Keratinocyte (primary cell): ENCODE measurements at places on chromosomes 1 and 21. TPM values are rescaled to one million over a fixed set of nuclear protein-coding genes. Genes with fewer than 3 reads are reported as not detected.

Gene ACTL8
- polyA plus RNA-seq: not detected in 3 replicates

Gene HES5
- polyA plus RNA-seq: 0.33 to 0.44 TPM (median 0.37 TPM) in 3 replicates

Gene ITLN2
- polyA plus RNA-seq: 0.22 to 0.59 TPM (median 0.39 TPM) in 3 replicates

Gene SELE
- polyA plus RNA-seq: not detected in 3 replicates

Gene HOOK1
- polyA plus RNA-seq: 3.1 to 12.7 TPM (median 11.8 TPM) in 3 replicates

Gene ZNF683
- polyA plus RNA-seq: not detected in 3 replicates

Gene TAS1R1
- polyA plus RNA-seq: not detected in 3 replicates

Gene FCGR3B
- not detected in 3 replicates for polyA plus RNA-seq

DNA sequence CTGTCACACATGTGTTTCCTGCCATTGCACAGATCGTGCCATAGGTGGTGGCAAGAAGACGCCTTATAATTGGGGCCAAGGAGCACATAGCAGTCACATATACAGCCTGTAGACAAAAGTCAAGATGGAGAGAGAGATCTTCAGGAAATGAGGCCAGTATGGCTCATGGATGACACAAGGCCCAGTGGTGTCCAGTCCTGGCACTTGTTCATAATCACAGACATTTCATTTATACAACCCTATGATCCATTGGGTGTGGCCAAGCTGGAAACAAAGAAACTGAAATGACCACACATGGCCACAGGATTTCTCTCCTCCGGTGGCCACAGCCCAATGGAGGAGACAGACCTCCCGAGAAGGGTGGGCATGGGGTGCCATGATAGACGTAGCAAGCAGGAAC, 78.5 kb upstream of the KAZN start:
- no peak for DNase-seq
- H3K27me3 ChIP-seq: no peaks in the 10 kb centered on the region
- H3K27ac ChIP-seq: peak overlapping the region; percentile 95

DNA sequence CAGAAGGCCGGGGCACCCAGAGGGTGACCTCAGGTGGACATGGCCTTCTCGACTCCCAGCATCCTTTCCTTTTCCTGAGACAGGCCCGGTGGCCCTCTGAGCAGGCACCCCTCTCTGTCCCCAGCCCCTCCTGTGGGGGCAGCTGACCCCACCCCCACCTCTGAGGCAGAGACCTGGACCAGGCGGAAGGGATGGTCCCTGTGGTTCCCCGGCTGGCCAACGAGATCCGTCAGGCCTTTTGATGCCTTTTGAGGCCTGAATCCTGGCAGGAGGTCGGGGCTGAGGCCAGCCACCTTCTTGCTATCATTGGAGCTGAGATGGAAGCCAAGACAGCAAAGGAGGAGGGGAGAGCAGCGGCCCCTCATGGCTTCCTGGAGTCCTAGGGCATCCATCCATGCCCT, 50.2 kb upstream of the ACTRT2 start:
- no peaks in the 10 kb centered on the region for H3K4me1 ChIP-seq
- no peak overlapping the region for H3K4me3 ChIP-seq
- no peaks in the 10 kb centered on the region for H3K27me3 ChIP-seq
- no peaks in the 10 kb centered on the region for H3K36me3 ChIP-seq
- no peak for DNase-seq

GRCh38 chr1:232944347-232944746, 6.1 kb upstream of the NTPCR start:
- DNase-seq: no peak
- no peak overlapping the region for H3K4me3 ChIP-seq
- no peaks in the 10 kb centered on the region for H3K27me3 ChIP-seq

DNA sequence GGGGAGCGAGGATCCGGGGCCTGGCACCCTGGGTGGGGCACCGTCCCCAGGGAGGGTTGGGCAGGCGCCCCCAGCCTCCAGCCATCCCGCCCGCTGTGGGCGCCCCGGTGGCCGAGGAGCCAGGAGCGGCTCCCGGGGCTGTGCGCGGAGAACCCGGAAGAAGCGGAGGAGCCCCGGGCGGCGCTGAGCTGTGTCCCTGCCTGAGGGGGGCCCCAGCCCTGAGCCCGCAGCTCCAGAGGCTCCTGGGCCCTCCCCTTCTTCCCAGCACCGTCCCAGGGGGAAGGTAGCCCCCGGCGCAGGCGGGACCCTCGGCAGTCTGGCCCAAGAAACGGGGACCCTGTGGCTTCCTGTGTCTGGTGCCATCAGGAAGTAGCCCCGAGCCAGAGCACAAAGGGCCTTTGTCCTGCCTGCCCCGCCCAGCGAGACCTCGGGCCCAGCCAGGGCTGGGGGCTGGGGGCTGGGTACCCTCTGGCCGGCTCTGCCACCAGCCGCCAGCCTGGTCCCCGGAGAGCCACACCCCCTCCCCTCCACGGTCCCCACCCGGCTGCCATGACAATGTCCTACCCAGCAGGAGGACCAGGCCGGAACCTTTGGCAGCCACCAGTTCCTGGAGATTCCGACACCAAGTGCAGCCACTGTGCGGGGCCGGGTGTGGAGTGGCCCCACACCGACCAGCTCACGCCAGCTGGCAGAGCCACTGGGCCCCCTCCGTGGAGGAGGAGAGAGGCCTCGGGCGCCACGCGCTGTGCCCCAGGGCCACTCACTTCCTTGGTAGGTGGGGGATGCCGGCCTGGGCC, 15.6 kb upstream of the TTLL10 start:
- H3K4me3 ChIP-seq: peak overlapping the region; percentile 76
- no peaks in the 10 kb centered on the region for H3K27me3 ChIP-seq
- no peaks in the 10 kb centered on the region for H3K36me3 ChIP-seq
- peak overlapping the region; percentile 74 for H3K27ac ChIP-seq
- DNase-seq: no peak

- no peaks in the 10 kb centered on the region for H3K27me3 ChIP-seq
- no peak for DNase-seq
- H3K27ac ChIP-seq: no peak overlapping the region
- H3K4me3 ChIP-seq: no peak overlapping the region
- no peaks in the 10 kb centered on the region for H3K36me3 ChIP-seq
- H3K4me1 ChIP-seq: no peaks in the 10 kb centered on the region
Observed at GRCh38 chr1:71603044-71603776, 522.4 kb upstream of the ZRANB2 start.

DNA sequence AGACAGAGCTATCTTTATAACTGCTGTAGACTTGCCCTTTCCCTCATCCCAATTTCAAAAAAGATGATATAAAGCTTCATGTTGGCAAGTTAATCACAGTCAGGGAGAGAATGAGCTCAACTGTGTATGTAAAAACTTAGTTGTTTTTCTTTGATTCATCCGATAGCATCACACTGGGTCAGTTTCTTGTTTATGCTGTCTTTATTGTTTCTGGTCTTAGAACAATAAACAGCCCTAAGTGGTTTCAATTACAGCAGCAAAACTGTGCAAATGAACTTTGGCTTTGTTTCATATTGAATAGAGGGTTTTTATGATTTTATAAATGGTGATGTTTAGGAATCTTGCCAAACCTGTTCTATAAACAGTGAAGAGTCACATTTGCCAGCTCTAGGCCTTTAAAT, 423.8 kb upstream of the CXADR start:
- no peak for DNase-seq
- no peak overlapping the region for H3K4me3 ChIP-seq
- H3K4me1 ChIP-seq: no peaks in the 10 kb centered on the region
- H3K27me3 ChIP-seq: no peaks in the 10 kb centered on the region
- H3K36me3 ChIP-seq: no peaks in the 10 kb centered on the region
- no peak overlapping the region for H3K27ac ChIP-seq

GRCh38 chr1:167057241-167057688, 32.9 kb downstream of the GPA33 start:
- no peaks in the 10 kb centered on the region for H3K36me3 ChIP-seq
- no peak overlapping the region for H3K4me3 ChIP-seq
- no peak for DNase-seq

- H3K27me3 ChIP-seq: no peaks in the 10 kb centered on the region
- H3K4me3 ChIP-seq: no peak overlapping the region
- peaks cover 3% of the 10 kb centered on the region for H3K36me3 ChIP-seq
- no peak overlapping the region for H3K27ac ChIP-seq
- peaks cover 9% of the 10 kb centered on the region for H3K4me1 ChIP-seq
Observed at GRCh38 chr1:8651236-8651890, 166.1 kb downstream of the RERE start.

DNA sequence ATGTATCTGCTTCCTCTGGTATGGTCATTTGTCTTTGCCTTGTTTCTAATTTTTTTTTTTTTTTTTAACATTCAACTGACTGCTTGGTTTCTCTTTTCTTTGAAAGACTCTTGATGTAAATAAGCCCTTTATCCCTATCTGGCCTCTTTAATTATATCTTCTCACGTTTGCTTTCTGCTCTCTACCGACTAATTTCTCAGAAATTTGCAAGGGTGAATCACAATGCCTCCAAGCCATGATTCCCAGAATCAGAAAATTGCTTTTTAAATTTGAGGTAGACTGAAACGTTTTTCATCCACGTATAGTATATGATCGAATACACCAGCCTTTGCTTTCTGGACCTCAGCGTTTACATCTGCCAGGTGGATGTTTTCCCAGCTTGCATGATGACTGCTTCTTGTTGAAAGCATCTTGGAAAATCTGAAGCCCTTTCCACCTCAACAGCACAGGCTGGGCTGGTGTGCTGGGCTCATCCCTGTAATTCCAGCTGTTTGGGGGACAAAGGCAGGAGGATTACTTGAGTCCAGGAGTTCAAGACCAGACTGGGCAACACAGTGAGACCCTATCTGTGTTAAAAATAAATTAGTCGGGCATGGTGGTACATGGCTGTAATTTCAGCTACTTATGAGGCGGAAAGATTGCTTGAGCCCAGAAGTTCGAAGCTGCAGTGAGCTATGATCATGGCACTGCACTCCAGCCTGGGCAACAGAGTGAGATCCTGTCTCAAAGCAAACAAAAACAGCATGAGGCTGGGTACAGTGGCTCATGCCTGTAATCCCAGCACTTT, 35.0 kb upstream of the GPR137B start:
- H3K4me3 ChIP-seq: no peak overlapping the region
- H3K27me3 ChIP-seq: no peaks in the 10 kb centered on the region
- H3K36me3 ChIP-seq: no peaks in the 10 kb centered on the region
- H3K27ac ChIP-seq: no peak overlapping the region

- no peaks in the 10 kb centered on the region for H3K27me3 ChIP-seq
- DNase-seq: no peak
- no peak overlapping the region for H3K27ac ChIP-seq
- H3K4me3 ChIP-seq: no peak overlapping the region
- no peaks in the 10 kb centered on the region for H3K4me1 ChIP-seq
Observed at GRCh38 chr1:18415448-18416027, 65.2 kb upstream of the KLHDC7A start.

DNA sequence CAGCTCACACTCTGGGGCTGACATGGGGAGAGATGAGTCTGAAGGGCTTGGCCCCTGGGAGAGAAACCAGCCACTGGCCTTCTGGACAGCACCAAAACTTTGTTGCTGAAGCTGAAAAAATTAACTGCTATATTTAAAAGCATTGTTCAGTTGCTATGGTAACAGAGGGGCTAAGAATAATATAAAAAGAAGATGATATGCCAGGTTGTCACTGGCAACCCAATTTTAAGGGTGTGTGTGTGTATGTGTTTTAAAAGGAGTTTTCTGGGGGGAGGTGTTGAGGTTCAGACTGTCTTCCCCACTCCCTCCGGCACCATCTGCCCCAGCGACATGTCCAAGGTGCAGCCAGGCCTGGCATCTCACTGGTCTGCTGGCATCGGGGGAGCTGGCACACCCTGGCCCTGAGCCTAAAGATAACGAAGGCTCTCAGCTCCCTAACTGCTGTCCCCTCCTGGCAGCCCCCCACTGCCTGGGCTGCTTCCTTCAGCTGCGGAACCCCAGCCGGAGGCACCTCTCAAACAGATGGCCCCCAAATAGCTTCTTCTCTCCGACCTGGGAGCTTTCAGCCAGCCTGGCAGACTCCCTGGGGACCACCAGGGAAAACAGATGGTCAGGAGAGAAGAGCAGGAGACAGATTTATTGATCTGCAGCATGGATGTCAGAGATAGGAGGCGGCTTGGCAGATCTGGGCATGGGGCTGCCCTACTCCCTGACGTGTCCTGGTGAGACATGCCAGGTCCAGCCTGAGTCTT, 203.9 kb downstream of the HIVEP3 start:
- no peaks in the 10 kb centered on the region for H3K36me3 ChIP-seq
- H3K27ac ChIP-seq: no peak overlapping the region
- H3K4me3 ChIP-seq: no peak overlapping the region

GRCh38 chr1:153536012-153536670, 350 bp upstream of the S100A6 start:
- H3K4me1 ChIP-seq: peaks cover 70% of the 10 kb centered on the region
- H3K36me3 ChIP-seq: peaks cover 2% of the 10 kb centered on the region
- H3K4me3 ChIP-seq: peak overlapping the region; percentile 64
- peak overlapping the region; percentile 99 for H3K27ac ChIP-seq
- no peak for DNase-seq

DNA sequence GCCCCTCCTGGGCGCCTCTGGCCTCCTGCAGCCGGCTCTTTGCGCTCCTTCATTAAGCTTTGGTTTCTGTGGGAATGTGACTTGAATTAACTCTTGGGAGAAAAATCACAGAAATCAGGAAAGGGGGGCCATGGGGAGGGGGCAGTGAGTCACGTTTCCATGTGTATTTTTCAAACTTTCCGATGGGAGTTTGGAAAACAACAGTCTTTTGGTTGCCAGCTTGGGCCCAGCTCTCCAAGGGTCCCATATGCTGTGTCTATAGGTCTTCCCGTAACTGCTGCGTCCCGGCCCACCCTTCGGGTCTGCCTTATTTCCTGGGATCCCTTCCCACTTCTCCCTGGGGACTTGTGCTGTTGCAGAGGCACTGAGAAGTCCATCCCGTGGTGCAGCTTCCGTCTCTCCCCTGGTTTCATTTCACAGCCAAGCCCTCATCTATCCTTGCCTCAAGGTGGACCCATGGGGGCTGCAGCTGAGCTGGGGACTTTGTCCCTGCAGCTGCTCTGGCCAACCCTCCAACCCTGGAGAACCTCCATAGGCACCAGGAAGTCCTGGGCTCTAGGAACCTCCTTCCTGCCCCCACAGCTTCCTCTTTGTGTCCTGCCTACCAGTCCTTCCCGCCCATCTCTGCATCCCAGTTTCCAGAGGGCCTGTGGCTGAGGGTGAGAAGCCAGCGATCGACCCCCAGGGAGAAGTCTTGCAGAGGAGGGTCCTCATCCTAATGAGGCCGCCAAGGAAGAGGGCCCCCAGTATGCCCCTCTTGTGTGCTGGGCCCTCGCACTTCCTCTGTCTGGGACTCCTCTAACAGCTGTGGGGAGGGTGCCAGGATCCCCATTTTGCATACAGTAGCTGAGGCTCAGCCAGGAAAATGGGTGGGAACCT, 11.6 kb upstream of the LMNA start:
- peaks cover 70% of the 10 kb centered on the region for H3K4me1 ChIP-seq
- no peak overlapping the region for H3K4me3 ChIP-seq
- no peaks in the 10 kb centered on the region for H3K27me3 ChIP-seq
- no peaks in the 10 kb centered on the region for H3K36me3 ChIP-seq

DNA sequence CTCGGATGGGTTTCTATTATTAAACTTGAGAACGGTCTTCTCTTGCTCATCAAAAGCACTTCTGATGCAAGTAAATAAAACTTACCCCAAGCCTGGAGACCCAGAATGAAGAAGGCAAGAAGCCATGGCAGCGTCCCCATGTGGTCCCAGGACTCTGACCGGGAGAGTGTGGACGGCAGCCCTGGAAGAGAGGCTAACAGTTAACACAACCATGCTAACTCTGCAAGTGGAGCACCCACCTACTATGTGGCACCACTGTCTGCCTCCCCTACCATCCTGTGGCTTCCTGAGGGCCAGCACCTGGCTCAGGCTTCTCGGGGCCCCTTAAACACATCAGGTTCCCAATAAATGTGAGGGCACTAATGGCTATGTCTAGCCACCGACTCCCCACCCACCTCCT, 2.2 kb downstream of the PGLYRP3 start:
- no peak for DNase-seq
- H3K4me3 ChIP-seq: no peak overlapping the region
- H3K4me1 ChIP-seq: no peaks in the 10 kb centered on the region
- H3K27me3 ChIP-seq: peaks cover 8% of the 10 kb centered on the region
- H3K36me3 ChIP-seq: no peaks in the 10 kb centered on the region

- H3K4me3 ChIP-seq: no peak overlapping the region
- H3K4me1 ChIP-seq: no peaks in the 10 kb centered on the region
- H3K27ac ChIP-seq: no peak overlapping the region
- H3K36me3 ChIP-seq: no peaks in the 10 kb centered on the region
- DNase-seq: no peak
- peaks cover 79% of the 10 kb centered on the region for H3K27me3 ChIP-seq
Observed at GRCh38 chr1:50415235-50416149, 7.8 kb downstream of the DMRTA2 start.
